ENCODE measurements at places on chromosomes 13 and 19.

DNA sequence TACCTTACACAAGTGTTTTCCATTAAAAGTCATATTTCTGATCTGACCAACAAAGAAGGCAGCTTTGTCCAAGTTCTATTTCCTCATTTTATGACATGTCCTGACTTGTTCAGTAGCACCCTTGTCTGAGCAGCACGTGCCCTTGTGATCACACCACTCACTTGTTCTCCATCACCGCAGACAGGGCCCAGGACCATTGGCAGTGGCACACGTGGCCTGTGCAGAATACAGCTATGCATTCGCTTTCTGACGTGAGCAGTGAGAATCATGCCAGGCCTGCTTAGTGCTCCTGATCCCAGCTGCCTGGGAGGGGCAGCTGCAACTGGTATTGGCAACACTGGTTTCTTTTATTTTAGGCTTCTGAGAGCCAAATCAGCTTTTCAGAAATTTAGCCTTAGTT lies 134.2 kb downstream of the FRY start:
- DNase-seq: peak; percentile 9

- DNase-seq: no peak
Observed at GRCh38 chr13:37651891-37652290, 53.3 kb upstream of the POSTN start.

- DNase-seq: no peak
Observed at GRCh38 chr13:95073747-95074311, 227.4 kb downstream of the ABCC4 start.

DNA sequence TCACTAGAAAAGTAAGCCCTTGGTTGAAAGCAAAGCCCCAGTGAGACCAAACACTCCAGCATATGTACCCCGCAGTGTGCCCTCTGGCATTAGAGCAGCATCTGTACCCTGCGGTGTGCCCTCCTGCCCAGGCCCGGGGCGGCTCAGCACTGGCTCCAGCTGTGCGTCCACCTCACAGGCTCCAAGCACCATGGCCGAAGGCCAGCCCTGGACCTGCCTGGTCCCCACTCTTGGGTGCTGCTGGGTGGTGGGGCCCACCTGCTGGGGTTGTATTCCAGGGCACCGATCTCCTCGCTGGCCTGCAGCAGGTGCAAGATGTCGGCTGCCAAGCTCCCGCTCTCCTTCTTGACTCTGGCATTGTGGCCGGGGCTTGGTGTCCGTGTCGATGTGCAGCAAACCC lies 230.2 kb downstream of the TUBA3C start:
- peak; percentile 5 for DNase-seq

DNA sequence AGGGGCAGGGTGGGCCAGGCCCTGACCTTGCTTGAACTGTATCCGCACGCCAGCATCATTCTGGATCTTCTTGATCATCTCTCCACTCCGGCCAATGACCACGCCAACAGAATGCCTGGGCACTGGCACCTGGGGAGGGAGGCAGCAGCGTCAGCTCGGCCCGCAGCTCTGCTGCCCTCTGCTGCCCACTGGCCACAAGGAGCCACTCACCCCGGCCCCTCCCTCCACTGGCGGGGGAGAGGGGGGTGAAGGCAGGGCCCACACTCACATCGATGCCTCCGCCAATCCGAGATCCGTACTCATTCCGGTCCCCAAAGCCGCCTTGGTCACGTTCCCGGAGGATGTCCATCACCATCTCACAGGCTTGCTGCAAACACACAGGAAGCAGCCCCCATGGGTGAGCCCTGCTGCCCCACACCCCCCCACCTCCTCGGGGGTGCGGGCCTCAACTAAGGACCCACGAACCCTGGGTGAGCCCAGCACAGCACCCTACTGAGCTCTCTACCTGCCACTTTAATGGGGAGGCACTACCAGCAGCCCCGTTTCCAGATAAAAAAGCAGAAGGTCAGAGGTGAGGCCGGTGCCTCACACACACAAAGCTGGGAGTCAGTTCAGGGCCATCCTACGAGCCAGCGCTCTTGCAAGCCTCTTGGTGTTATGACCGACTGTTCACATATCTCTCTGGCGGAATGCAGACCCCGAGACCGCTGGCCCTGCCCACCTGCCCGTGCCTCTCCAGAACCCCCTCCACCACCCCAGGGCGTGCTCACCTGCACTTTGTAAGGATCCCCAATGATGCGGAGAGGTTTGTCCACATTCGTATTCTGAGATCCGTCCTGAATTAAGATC lies 6.7 kb downstream of the KHSRP start:
- DNase-seq: peak; percentile 56

- no peak for DNase-seq
Observed at GRCh38 chr19:51354103-51354741, 12.0 kb downstream of the ETFB start.

GRCh38 chr19:31303262-31303815 lies 45.9 kb downstream of the TSHZ3 start:
- no peak for DNase-seq

DNA sequence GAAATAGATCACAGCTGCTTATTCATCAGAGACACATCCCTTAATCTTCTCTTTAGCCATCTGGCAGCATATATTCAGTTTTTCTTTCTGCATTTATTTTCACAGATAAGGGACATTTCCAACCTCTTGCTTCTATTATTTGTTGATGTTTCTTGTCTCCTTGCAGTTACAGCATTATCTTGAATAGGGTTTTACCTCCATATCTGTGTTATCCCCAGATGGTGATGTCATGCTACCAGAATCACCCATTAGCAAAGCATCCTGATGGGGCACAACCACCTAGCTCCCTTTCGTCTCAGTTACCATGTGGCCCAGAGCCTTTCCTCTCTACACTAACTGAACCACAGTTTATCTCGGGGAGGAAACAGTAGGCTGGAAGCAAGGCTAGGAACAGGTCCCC lies 483.9 kb downstream of the FOXO1 start:
- no peak for DNase-seq

DNA sequence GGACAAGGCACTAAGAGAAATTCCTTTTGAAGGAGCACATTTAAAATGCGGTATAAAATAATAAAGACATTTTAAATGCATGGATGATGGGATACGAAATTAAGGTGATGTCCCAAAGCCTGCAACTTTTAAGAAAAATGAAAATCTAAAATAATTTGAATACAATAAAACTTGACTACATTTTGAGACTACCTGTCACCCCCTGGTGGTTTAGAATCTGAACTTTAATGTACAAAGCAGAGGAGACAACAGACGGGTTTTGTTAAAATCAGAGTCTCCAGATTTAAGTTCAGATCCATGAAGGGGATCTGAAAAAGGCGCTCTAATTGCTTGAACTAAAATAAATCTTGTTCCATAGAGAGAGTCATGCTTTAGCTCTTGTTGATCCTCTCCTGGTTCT lies 1129.3 kb upstream of the PCDH20 start:
- DNase-seq: no peak

DNA sequence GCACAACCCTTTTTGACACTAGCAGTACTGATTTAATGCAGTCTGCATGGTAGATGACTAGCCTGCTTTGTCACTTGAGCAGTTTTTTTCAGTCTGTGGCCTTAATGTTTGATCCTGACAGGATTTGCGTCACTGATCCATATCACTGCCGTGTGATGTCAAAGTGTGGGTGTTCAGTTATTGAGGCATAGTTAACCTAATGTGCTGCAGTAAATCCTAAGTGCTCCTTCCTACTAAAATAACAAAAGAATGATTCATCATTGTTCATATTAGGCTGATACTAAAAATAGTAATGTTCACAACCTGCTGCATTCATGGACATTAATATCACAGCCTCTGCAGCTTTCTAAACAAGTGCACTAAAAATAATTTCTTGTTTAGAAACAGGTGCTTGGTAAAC lies 121.9 kb upstream of the MLNR start:
- peak; percentile 52 for DNase-seq

GRCh38 chr13:36870050-36870692 lies 49.9 kb downstream of the SMAD9 start:
- no peak for DNase-seq

DNA sequence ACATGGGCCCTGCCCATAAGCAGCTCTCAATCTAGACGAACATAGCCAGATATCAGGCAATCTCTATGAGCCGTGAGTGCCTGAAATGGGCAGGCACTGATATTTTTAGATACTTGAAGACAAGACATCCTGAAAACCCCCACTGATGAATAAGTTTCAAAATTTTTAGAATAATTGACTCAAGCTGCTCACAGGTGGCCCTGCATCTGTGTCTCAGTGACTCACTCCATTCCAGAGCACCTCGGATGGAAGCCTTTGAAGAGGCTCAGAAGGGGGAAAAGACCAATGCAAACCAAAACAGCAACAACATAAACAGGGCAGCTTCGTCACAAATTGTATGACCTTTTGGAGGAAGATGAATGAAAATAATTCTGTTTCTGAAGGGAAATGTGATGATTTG lies 42.8 kb upstream of the SLC46A3 start:
- no peak for DNase-seq

- no peak for DNase-seq
Observed at GRCh38 chr13:107817647-107818287, 397.6 kb downstream of the LIG4 start.

DNA sequence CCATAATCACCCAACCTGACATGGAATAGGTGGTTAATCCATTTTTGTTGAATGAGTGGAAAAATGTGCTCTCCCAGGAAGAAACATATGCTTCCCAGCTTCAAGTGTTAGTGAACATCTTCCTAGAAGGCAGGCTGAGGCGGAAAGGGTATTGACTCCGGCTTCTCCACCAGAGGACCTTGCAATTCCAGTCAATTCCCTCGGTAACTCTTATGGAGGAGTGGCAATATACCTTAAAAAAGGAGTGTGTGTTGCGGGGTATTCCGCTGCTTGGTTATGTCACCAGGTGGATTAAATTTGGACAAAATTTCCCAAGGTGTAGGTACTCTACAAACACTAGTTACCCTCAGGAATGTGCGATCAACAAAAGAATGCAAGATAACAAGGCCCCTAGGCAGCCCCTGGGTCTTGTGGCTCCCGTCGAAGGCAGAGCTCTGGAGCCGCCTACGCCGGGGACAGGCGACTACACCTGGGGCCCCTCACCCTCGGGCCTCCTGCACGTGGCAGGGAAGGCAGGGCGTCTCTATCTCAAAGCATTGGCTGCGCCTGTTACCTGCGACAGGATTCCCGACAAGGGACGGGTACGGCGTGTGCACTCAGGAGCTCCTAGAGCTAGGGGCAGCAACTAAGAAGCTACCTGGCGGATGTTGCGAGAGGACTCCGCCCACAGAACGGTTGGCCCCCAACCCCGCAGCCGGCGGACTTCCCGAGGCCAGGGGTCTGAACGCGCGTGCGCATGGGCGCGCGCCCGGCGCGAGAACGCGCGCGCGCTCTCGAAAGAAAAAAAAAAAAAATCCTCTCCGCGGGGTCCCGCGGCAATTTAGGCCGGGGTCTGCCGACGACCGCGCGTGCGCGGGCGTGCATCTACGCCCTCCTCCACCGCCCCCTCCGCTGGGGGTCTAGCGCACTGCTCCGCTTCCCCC lies at the start of gene WDR87:
WDR87 (minus strand) TSS at position 649 of the 923 bp plus-strand sequence. CDS start 8,355 bp downstream, outside the sequence.
- peak; percentile 61 for DNase-seq

- no peak for DNase-seq
Observed at GRCh38 chr19:51921949-51922348, 5.3 kb upstream of the ZNF613 start.

Measured in AG20443 (cell line).